Stimulated activated CD8-positive, alpha-beta memory T cell treated with anti-CD3 and anti-CD28 coated beads, Interleukin-4, amount 100 ng/mL, for 1 hour (primary cell): ENCODE measurements at places on chromosomes 3 and 15.

GRCh38 chr3:79767905-79768267, at the start of gene ROBO1:
Gene ROBO1, minus strand, starts transcription at chr3:79767998.
- DNase-seq: no peak

DNA sequence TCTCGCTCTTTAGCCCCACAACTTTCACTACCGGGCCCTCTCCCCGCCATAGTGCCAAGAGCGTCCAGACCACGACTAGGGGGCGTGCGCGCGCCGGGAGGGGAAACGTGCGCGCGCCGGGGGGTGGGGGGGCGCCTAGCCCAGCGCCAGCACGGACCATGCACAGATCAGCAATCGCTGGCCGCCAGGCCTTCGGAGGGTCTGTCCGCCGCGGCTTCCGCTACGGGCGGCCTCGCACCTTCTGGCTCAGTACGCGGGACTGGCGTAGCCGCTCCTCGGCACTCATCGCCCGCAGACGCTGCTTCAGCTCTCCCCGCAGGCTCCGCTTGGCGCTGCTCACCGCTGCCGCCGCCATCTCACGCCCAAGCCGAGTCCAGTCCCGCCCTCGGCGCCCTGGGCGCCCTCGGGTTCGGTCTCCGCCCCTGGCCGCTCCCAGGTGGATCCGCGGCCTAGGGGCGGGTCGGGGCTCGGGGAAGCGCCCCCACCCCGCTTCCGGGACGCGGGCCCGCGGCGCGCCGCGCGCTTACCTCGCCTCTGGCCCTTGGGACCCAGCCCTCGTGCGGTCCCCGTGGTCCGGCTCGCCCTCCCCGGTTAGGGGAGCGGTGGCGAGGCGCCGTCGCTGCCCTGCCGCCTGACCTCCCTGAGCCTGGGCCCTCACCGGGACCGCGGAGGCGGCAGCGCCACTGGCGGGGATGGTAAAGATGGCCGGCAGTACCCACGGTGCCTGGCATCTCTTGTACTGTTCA, at the start of gene MTHFS:
Gene MTHFS (minus strand): TSS at position 381 of the 746 bp plus-strand sequence. CDS start 26 bp downstream, at position 355.
- DNase-seq: peak; percentile 46

GRCh38 chr15:40320931-40321371, 2.5 kb upstream of the INAFM2 start:
- no peak for DNase-seq

GRCh38 chr15:95604634-95605036, 725.9 kb upstream of the NR2F2 start:
- DNase-seq: no peak

- DNase-seq: no peak
These were observed 16.8 kb upstream of the PLA2G4E start for GRCh38 chr15:42037656-42038055.

DNA sequence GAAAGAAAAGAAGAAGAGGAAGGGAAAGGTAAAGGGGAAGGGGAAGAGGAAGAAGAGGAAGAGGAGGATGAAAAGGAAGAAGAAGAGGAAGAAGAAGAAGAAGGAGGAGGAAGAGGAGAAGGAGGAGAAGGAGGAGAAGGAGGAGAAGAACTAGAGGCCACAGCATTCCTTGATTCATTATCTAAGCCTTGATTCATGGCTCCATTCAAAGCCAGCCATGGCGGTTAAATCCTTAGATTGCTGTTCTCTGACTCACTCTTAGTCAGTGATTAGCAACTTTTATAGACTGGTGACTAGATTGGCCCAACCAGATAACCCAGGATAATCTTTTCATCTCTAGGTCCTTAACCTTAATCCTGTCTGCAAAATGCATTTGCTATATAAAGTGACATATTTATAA, 47.6 kb downstream of the OSTN start:
- DNase-seq: no peak

DNA sequence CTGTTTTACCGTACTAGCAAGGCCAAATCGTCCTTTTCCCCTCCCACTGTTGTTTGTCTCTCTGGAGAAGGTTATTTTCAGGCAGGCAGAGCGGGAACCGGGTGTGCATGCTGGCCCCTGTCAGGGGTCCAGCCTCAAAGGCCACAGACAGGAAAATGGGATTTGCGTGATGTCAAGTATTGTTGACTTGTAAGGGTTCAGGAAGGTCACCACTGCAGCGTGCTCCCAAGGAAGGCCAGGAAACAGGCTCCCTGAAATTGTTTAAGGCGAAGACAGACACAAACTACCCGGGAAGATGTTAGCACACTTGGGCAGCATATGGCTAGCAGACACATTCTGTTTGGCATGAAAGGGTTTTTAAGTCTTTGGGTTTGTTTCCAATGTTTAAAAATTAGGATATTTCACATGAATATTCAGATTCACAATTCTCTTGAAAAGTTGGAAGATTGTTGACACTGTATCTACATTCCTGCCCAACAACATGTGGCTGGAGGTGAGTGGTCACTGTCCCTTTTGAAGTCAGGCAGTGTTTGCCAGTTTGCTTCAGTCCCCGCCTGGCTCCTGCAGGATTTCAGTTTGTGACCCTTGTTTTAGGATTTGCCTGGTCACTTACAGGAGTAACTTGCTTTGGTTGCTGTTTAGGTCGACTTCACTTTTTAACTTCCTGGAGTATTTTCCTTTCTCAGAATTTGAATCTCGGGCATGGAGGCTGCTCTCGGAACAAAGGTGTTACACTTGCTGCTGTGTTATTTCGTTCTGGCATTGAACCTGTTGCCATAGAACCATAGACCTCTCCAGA, 90.4 kb downstream of the BDH1 start:
- DNase-seq: no peak

DNA sequence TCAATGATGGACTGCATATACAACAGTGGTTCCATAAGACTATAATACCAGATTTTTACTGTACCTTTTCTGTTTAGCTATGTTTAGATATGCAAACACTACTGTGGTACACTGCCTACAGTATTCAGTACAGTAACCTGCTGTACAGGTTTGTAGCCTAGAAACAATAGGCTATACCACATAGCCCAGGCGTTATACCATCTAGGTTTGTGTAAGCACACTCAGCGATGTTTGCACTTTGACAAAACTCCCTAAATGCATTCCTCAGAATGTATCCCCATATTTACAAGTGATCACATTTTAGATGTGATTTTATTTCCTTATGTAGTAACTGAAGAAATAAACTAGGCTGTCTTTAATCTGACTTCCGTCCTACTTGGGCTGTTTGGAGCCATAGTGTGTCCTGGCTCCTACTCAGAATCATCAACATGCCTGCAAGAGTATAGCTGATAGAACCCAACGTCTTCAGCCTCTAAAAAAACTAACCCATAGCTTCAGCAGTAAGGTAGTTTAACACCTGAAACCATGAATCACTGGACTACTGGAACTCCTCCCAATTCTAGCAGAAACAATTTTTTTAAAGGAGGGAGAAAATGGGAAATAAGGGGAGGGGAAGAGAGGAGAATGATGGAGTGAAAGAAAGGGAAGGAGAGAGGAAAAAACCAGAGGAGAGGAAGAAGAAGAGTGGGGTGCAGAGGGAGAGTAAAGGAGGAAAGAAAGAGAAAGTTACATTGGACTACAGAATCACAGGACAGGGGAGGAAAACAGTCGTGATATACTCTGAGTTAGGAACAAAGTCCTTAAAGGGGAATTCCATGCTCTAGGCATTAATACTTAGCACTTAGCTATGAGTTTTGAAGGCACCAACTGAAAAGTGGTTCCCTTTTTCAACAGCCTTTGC, 67.7 kb upstream of the PLXND1 start:
- DNase-seq: no peak

DNA sequence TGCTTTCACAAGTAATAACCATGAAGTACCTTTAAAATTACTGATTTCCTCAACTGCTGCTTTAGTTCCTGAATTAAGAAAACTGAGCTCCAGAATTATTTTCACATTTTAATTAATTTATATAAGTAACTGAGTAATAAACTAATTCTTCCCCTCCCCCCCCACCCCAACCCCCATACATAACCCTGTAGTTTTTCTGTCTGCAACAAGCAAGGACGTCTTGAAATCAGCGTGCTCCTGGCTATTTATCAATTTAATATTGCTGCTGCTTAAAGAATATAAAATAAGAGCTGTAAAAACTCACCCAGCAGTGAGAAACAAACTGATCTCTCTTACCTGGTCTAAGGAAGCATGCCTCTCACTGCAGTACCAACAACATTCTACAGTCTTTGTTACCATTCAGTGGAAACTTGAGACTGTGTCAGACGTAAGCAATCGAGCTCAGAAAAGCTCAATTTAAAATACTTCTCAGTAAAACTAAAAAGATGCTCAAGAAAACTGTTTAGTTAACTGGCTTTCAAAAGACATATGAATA, 121.0 kb downstream of the TFDP2 start:
- no peak for DNase-seq

GRCh38 chr15:101641129-101641764, 10.9 kb downstream of the TM2D3 start:
- peak; percentile 40 for DNase-seq

DNA sequence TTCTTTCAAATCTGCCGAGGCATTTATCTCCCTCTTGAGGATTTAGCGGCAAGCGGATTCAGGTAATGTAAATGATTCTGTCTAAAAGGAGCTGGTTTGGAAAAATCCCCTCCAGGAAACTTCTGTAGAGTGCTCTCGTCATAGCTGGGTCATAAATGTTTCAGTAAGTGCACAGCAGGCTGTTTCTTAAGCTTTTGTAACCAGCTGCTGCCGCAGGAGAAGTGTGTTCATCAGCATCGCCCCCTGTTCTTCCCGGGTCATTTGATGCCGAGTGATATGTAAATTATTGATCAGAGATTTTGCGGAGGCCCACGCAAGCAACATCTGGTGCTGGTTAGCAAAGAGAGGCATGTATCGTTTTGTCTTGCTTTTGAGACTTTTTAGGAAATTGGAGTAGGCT, 53.1 kb downstream of the DNASE1L3 start:
- DNase-seq: no peak

- no peak for DNase-seq
These were observed 186.5 kb upstream of the GAP43 start for GRCh38 chr3:115436767-115437301.

GRCh38 chr3:53702776-53703530, 143.3 kb downstream of the CHDH start:
- DNase-seq: no peak
